ENCODE measurements at places on chromosomes 1 and 21.

GRCh38 chr1:93652323-93652949, 29.2 kb downstream of the BCAR3 start:
- no peak for DNase-seq

GRCh38 chr1:211829343-211830054, 1.1 kb downstream of the LPGAT1 start:
- peak; percentile 17 for DNase-seq

- peak; percentile 32 for DNase-seq
Observed at GRCh38 chr1:245067257-245067656, 87.5 kb upstream of the KIF26B start.

DNA sequence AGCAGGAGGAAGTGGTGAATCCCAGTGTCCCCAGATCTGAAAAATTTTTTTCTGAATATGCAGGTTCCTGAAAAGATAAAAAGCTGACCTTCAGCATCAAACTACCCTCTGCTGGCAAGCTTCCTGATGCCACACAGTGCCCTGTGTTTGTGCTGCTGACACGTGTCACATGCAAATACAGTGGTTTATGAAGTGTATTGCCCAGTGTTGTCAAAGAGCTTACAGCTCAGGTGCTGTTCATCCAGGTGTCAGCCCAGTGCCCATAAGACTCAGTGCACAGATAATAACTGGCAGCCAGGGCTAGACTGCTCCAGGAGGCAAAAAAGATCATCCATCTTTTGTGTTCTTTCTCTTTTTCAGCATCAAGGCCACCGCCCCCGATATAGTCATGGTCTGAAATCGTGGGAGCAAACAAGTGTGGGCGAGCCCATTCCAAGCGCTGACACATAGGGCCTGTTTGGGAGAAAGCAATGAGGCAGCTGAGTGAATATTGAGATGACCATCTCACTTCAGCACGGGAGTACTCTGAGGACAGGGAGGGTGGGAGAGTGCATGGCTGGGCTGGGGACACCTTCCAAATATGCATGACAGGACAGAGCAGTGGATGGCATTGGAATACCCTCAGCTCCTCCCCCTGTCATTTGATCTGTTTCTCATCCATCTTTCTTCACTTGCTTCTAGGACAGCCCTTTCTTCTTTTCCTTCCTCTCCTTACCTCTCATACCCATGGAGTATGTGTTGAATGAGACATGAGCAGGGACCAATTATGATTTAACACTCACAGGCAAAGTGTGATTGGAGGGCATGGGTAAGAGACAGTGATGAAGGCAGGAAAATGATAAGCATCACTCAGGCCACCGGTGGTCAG, 6.4 kb upstream of the KCNK1 start:
- DNase-seq: no peak

DNA sequence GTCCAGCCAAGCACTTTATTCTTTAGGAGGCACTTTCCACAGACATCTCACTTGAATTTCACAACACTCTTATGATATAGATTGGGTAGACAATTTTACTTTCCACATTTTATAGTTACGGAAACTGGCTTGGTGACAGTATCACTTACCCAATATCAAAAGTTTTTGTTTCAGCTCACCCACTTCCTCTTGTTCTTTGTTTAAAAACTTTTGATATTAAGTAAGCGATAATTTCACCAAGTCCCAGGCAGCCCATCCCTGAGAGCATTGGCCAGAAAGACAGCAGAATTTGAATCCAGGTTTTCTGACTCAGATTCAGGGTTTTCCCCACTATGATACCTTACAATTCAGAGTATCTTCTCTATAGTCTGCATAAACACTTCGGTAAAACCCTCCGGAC, 60.0 kb downstream of the LRIG2 start:
- no peak for DNase-seq

DNA sequence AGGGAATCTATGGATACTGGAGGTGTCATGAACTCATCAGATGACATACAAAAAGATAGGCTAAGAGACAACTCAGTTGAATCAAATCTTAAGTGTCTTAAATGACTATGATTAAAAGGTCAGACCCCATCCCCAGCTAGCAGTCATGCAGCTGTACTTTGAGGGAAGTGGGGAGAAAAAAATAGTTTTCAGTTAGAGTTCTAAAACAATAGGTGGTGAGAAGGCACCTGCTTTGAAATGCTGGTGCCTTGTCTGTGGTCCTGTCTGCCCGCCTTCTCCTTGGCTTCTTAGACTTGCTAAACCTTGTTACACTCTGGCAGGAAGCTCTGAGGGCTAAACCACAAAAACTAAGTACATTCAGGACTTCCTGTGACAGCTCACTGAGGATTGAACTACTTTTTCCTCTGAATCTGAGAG, 15.3 kb downstream of the CD2 start:
- no peak for DNase-seq

DNA sequence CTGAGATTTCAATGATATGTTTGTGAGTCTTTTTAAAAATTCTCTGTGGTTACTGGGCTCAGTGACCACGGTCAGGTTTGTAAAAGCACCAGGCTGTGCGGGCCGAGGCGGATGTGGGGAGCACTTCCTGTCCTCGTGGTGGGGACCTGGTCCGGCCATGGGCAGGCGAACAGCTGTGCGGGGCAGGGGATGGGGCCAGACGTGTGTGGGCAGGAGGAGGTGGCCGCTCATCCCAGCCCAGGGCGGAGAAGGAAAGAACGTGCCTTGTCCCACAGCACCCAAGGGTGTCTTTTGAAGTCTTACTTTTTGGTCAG, 5.2 kb upstream of the OXCT2 start:
- DNase-seq: no peak

DNA sequence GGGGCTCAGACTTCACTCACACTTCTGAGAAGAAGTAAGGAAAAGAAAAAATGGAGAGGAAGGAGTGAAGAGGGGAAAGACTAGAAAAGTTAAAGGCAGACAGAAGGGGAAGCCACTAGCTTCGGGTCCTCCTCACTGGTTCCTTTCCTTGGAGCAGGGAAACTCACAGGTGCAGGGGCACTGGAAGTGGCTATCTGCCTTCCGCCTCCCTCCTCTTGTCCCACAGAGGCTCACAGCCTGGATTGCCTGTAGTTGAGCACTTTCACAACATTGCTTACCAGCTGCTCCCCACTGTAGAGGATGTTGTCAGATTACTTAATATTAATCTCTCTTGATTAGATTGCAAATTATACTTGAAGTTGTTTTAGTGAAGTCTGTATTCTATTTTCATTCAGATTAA, 21.6 kb upstream of the ABCA4 start:
- peak; percentile 27 for DNase-seq
